Large intestine (tissue), 12 donors: ENCODE measurements at places on chromosomes 13 and 19. TPM values are rescaled to one million over a fixed set of nuclear protein-coding genes. Genes with fewer than 3 reads are reported as not detected.

DNA sequence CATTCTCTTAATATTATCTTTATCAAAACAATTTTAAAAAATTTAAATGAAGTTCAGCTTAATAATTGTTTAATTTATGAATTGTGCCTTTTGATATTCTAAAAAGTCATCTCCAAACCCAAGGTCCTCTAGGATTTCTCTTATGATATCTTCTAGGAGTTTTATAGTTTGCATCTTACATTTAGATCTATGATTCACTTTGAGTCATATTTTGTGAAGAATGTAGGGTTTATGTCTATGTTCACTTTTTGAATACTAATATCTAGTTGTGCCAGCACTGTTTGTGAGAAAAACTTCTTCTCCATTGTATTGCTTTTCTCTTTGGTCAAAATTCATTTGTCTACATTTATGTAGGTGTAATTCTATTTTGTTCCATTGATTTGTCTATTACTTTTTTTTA, 1068.4 kb upstream of the SPRY2 start:
- no peak overlapping the region for H3K4me3 ChIP-seq
- no peak for DNase-seq
- no peaks in the 10 kb centered on the region for H3K27me3 ChIP-seq
- H3K4me1 ChIP-seq, result no peaks in the 10 kb centered on the region
- H3K36me3 ChIP-seq, result no peaks in the 10 kb centered on the region
- H3K27ac ChIP-seq, result no peak overlapping the region

- no peaks in the 10 kb centered on the region for H3K36me3 ChIP-seq
- no peak overlapping the region for H3K4me3 ChIP-seq
- DNase-seq, result no peak
- no peak overlapping the region for H3K27ac ChIP-seq
- H3K27me3 ChIP-seq, result no peaks in the 10 kb centered on the region
Measured at GRCh38 chr13:84962849-84963248, 836.4 kb downstream of the SLITRK6 start.

DNA sequence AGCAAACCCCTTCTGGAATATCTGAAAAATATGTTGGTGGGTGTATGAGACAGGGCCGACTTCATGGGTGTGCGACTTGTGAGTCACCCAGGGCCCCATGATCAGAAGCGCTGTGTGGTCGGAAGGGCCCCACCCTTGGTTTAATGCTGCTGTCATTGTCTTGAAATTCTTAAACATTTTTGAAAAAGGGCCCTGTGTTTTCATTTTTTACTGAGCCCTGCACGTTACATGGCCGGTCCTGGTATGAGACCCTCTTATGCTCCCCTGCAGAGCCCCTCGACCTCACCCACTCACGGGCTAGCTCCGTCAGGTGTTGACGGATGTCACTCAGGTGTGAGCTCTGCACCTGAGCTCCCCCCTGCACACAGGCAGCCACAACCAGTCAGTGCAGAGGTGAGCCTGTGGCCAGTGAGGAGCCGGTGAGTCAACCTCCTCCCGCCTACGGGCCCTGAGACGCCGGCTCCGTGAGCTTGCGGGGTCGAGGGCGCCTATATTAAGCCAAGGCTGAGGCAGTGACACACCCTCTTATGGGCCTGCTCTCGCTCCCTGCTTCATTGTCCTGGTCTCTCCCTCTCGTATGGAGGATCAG, 27.7 kb downstream of the GADD45B start:
- H3K36me3 ChIP-seq, result no peaks in the 10 kb centered on the region
- H3K4me1 ChIP-seq, result peaks cover 4% of the 10 kb centered on the region
- peaks cover 5% of the 10 kb centered on the region for H3K27me3 ChIP-seq
- no peak overlapping the region for H3K4me3 ChIP-seq
- no peak overlapping the region for H3K27ac ChIP-seq
- peak; percentile 51 for DNase-seq

- DNase-seq, result no peak
- H3K27ac ChIP-seq, result no peak overlapping the region
- no peaks in the 10 kb centered on the region for H3K36me3 ChIP-seq
- H3K4me3 ChIP-seq, result no peak overlapping the region
- no peaks in the 10 kb centered on the region for H3K4me1 ChIP-seq
Measured at GRCh38 chr13:97474349-97474980, 40.5 kb downstream of the RAP2A start.

DNA sequence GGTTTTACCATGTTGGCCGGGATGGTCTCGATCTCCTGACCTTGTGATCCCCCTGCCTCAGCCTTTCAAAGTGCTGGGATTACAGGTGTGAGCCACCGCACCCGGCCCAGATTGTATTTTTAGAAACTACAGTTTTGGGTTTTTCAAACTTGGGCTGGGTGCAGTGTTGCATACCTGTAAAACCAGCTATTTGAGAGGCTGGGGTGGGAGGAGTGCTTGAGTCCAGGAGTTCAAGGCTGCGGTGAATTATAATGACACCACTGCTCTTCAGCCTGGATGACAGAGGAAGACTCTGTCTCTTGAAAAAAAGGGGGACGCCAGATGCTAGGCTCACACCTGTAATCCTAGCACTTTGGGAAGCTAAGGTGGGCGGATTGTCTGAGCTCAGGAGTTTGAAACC, 4.2 kb downstream of the CHAF1A start:
- peaks cover 9% of the 10 kb centered on the region for H3K4me1 ChIP-seq
- peaks cover 10% of the 10 kb centered on the region for H3K36me3 ChIP-seq
- H3K27me3 ChIP-seq, result no peaks in the 10 kb centered on the region
- no peak for DNase-seq
- H3K27ac ChIP-seq, result no peak overlapping the region
- no peak overlapping the region for H3K4me3 ChIP-seq

DNA sequence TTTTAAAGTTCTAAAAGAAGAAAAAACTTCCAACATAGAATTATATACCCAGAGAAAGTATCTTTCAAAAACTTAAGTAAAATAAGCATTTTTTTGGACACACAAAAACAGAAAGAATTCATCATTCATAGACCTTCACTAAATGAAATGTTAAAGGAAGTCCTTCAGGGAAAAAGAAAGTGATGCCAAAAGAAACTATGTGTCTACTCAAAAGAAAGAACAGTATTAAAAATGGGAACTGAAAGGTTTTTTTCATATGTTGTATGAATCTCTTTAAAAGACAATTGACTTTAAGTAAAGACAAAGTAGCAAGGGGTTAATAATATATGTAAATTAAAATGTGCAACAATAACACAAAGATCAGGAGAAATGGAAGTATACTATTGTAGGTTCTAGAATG, 96.5 kb downstream of the DHRS12 start:
- H3K27me3 ChIP-seq, result no peaks in the 10 kb centered on the region
- no peak overlapping the region for H3K4me3 ChIP-seq
- no peak overlapping the region for H3K27ac ChIP-seq
- no peak for DNase-seq
- no peaks in the 10 kb centered on the region for H3K36me3 ChIP-seq

GRCh38 chr13:28529836-28530235, 34.9 kb upstream of the FLT1 start:
- H3K27ac ChIP-seq, result no peak overlapping the region
- H3K4me1 ChIP-seq, result peaks cover 11% of the 10 kb centered on the region
- no peaks in the 10 kb centered on the region for H3K36me3 ChIP-seq
- peaks cover 53% of the 10 kb centered on the region for H3K27me3 ChIP-seq
- no peak for DNase-seq

GRCh38 chr19:18596752-18597157, 8.2 kb downstream of the REX1BD start:
- H3K4me3 ChIP-seq, result no peak overlapping the region
- DNase-seq, result no peak
- H3K4me1 ChIP-seq, result peaks cover 15% of the 10 kb centered on the region

GRCh38 chr19:43768273-43769050, 12.3 kb downstream of the KCNN4 start:
- no peak for DNase-seq
- H3K4me1 ChIP-seq, result peaks cover 7% of the 10 kb centered on the region
- no peak overlapping the region for H3K27ac ChIP-seq
- no peak overlapping the region for H3K4me3 ChIP-seq
- peaks cover 7% of the 10 kb centered on the region for H3K27me3 ChIP-seq
- H3K36me3 ChIP-seq, result no peaks in the 10 kb centered on the region

DNA sequence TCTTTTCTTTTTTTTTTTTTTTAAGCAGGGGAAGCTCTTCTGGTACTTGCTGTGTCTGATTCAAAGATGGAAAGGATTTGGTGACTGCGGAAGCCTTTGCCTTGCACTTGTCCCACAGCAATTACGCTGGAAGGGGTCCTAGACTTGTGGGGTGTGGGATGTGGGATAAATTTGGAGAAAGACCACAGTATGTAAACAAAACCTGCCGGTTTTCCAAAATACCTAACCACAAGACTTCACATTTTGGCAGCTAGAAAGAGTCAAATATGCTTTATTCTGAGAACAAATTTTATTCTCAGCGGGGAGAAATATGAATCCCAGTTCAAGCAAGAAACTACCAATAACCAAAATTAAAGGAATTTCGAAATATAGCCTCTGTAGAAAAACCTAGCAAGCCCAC, 176.5 kb downstream of the SPRY2 start:
- H3K4me3 ChIP-seq, result no peak overlapping the region
- DNase-seq, result no peak
- peaks cover 2% of the 10 kb centered on the region for H3K4me1 ChIP-seq
- H3K36me3 ChIP-seq, result no peaks in the 10 kb centered on the region

DNA sequence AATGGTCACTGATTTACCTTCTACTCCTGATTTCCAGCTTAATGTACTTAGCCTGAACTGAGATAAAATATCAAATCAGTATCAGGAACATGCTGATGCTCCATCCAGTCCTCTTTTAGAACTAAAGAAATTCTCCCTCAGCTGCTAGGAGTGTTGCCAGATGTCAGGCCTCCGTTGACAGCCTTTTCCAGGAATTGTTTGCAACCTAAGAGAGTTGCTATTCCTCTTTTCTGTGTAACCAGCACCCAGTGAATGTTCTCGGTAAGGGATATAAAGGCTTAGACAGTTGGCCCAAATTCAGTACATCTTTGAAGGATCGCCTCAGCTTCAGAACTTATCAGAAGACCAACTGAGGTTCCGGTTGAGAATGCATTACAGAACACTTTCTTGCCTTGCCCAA, 559.0 kb downstream of the PCDH17 start:
- no peak for DNase-seq
- H3K27ac ChIP-seq, result no peak overlapping the region
- no peaks in the 10 kb centered on the region for H3K36me3 ChIP-seq
- H3K4me3 ChIP-seq, result no peak overlapping the region
- H3K4me1 ChIP-seq, result no peaks in the 10 kb centered on the region

- no peaks in the 10 kb centered on the region for H3K36me3 ChIP-seq
- no peak for DNase-seq
- no peaks in the 10 kb centered on the region for H3K27me3 ChIP-seq
- no peak overlapping the region for H3K4me3 ChIP-seq
- H3K4me1 ChIP-seq, result no peaks in the 10 kb centered on the region
Measured at GRCh38 chr13:42707586-42707985, 73.8 kb upstream of the FAM216B start.

DNA sequence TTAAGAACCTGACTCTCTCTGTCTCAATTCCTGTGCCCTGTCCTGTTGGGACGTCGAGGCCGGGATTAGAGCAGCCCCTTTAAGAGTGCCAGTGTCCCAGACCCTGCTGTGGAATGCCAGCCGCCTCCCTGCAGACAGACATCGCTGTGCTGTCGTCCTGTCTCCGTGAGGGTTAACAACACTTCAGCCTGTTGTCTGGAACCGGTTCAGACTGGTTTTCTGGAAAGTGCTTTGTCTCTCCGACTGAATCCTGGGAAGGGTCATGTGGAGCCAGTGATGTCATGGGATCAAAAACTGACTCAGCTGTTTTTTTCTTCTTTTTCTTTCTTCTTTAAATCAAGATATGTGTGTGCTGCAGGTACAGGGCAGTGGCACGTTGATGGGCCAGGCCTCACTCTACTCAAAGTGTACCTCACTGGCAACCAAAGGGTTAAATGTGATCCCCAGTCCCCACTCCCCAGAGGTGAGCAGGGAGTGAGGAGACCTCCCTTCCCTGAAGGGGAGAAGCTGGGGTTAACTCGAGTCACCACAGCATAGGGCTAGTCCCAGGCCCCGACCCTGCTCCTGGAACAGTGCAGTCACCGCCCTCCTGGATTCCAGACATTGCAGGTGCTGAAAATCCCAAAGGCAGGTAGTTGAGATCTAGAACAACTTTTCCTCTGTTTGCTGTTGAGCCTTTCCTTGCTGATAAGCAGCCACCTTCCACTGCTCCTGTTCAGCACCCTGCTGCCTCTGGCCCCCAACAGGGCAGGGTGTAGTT, 50.8 kb downstream of the TSSK6 start:
- H3K4me1 ChIP-seq, result peaks cover 50% of the 10 kb centered on the region
- no peaks in the 10 kb centered on the region for H3K27me3 ChIP-seq
- DNase-seq, result peak; percentile 82
- peak overlapping the region; percentile 69 for H3K27ac ChIP-seq
- H3K4me3 ChIP-seq, result no peak overlapping the region

GRCh38 chr19:39444598-39445195, 685 bp upstream of the SUPT5H start:
- no peaks in the 10 kb centered on the region for H3K27me3 ChIP-seq
- peak overlapping the region; percentile 89 for H3K4me3 ChIP-seq
- peak overlapping the region; percentile 93 for H3K27ac ChIP-seq

- peaks cover 7% of the 10 kb centered on the region for H3K27me3 ChIP-seq
- peaks cover 7% of the 10 kb centered on the region for H3K4me1 ChIP-seq
- H3K27ac ChIP-seq, result no peak overlapping the region
- no peak overlapping the region for H3K4me3 ChIP-seq
Measured at GRCh38 chr13:30796631-30797601, 61.6 kb downstream of the ALOX5AP start.

DNA sequence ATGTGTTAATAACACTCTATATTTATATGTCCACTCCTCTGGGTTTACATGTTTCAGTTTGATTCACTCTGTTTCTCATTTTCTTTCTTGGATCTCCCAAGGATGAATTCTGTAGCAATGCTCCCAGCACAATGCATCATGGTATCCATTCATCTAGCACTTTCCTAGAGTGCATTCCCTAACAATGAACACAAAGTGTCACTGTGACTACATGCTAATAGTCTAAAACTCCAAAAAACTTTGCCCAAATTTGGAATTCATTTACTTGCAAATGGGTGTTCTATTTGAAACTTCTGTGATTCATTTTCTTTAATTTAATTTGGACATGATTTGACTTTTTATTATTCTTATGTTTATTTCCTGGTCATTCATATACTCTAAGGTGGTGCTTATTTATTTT, 286.3 kb downstream of the POU4F1 start:
- H3K27ac ChIP-seq, result no peak overlapping the region
- H3K27me3 ChIP-seq, result no peaks in the 10 kb centered on the region
- DNase-seq, result no peak

GRCh38 chr13:114097212-114097892, 35.1 kb downstream of the RASA3 start:
- H3K27ac ChIP-seq, result no peak overlapping the region
- no peak for DNase-seq
- H3K4me3 ChIP-seq, result no peak overlapping the region

The KIR2DL3 gene
- polyA plus RNA-seq, result 0.27 TPM

The CCNA1 gene
- polyA plus RNA-seq, result 1.5 TPM

The CEACAM16 gene
- not detected for polyA plus RNA-seq

The SMIM44 gene
- 1.6 TPM for polyA plus RNA-seq

The MEIOSIN gene
- polyA plus RNA-seq, result not detected

The KCTD4 gene
- polyA plus RNA-seq, result 0.10 TPM

The RYR1 gene
- 2.9 TPM for polyA plus RNA-seq

The NRTN gene
- 2.3 TPM for polyA plus RNA-seq
